ENCODE measurements at places on chromosomes 6 and 20.

GRCh38 chr6:123997223-123997622 lies 193.6 kb downstream of the NKAIN2 start:
- DNase-seq, result no peak

DNA sequence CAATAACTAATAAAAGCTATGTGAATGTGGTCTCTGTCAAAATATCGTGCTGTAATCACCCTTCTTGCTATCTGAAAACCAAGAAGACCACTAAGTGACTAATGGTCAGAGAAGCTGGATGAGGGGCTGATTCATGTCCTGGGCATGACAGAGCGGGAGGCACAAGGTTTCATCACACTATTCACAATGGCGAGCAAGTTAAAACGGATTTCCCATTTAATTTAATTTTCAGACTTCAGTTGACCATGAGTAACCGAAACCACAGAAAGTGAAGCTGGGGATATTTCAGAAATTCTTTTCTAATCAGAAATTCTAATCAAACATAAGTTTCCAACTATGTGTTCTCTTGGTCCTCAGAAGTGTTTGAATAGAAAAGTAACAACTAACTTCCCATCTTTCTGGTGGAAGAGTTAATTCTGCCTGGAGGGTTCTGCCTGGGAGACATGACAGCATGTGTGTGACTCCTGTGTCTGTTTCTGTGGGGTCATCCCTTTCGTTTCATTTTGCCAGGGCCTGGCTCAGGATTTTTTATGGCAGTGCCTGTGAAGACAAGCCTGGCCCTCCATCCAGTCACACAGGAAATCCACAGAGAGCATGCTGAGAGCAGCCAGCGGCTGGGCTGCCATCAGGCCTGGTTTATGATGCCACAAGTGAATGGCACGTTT lies 98.9 kb downstream of the FAM120B start:
- no peak for DNase-seq

- no peak for DNase-seq
Observed at GRCh38 chr20:16364320-16364687, 208.9 kb downstream of the KIF16B start.

- DNase-seq, result no peak
Observed at GRCh38 chr6:37137201-37138090, 32.5 kb upstream of the PIM1 start.

GRCh38 chr6:126107475-126108166 lies 121.3 kb downstream of the TRMT11 start:
- DNase-seq, result no peak

DNA sequence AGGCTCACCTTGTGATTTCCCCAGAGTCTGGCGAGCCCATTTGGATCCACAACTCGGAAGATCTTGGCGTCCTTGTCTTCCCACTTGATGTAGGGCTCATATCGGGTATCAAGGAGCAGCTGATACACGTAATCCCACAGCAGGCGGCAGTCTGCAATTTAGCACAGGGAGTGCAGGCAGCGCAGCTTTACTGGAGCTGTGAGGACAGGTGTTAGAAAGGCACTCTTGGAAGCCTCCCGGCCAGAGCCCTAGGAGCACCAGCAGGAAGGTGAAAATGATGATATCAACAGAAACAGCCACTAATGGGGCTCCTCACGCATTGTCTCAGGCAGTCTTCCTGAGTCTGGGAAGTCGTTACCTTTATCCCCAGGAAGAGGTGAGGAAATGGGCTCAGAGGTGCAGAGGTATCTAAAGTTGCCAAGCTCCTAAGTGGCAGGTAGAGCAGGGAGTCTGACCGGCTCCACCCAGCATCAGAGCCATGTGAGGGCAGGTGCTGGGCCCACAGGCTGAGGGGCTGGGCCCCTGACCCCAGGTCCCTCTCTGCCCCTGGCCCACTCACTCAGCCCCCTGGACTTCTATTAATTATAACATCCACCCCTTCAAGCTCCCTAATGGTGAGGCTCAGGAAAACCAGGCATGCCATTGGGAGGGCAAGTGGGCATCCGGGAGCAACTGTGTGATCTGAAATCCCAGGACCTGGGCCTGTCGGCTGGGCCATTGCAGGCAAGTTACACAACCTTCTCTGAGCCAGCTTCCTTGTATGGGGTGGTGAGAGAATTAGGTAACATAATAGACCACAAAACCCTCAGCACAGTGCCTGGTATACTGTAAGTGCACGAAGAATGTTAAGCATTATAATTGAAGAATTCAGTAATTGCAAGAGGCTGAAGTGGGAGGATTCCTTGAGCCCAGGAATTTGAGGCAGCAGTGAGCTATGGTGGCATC lies 18.3 kb downstream of the ETV7 start:
- no peak for DNase-seq

DNA sequence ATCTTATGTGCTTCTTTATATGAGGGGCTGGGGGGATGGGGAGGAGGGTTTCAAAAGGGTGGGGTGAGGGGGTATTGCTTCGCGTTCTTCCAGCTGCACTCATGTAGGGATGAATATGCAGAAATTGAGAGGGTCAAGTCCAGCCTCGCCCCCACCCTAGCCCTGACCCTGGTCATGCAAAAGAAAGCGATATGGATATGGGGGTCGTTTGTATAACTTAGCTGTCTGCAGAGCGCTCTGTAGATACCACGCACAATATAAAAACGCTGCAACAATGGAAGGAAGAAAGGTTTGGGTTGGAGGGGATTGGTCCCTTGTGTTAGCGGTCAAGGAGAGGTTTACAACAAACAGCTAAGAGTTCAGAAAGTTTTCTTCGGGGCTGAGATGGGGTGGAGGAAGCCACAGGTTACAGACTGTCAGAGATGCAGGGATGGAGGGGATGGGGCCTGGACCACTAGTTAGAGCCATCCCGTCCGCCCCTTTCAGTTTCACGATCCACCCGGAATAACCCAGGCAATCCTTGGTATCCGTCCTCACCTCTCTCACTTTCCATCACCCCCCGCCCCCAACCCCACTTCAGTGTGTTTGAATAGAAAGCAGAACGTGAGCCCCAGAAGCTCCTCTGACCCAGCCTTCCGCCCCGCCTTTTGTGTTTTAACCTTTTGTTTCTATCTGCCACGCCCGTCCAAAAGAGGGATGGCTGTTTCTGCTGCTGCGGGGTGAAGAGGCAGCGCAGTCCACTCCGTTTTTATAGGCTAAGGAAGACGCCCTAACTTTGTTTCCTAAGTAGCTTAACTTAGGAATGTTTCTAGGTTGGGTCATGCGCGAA lies 73.5 kb downstream of the SOX4 start:
- DNase-seq, result no peak

- DNase-seq, result no peak
Observed at GRCh38 chr6:144939921-144940320, 654.8 kb downstream of the UTRN start.

DNA sequence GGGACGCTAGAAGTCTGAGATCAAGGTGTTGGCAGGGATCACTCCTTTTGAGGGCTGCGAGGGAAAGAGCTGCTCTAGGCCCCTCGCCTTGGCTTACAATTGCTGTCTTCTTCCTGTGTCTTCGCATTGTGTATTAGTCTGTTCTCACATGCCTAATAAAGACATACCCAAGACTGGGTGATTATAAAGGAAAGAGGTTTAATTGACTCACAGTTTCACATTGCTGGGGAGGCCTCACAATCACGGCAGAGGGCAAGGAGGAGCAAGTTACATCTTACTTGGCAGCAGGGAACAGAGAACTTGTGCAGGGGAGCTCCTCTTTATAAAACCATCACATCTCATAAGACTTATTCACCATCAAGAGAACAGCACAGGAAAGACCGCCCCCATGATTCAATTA lies 102.5 kb upstream of the ASF1A start:
- DNase-seq, result no peak

DNA sequence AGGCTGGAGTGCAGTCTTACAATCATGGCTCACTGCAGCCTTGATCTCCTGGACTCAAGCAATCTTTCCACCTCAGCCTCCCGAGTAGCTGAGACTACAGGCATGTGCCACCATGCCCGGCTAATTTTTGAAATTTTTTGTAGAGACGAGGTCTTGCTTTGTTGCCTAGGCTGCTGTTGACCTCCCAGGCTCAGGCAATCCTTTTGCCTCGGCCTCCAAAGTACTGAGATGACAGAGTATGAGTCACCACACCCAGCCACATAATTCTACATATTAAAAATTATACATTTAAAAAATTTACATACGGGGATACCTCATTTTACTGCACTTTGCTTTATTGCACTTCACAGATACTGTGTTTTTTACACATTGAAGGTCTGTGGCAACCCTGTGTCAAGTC lies 115.1 kb downstream of the MAN1A1 start:
- no peak for DNase-seq

DNA sequence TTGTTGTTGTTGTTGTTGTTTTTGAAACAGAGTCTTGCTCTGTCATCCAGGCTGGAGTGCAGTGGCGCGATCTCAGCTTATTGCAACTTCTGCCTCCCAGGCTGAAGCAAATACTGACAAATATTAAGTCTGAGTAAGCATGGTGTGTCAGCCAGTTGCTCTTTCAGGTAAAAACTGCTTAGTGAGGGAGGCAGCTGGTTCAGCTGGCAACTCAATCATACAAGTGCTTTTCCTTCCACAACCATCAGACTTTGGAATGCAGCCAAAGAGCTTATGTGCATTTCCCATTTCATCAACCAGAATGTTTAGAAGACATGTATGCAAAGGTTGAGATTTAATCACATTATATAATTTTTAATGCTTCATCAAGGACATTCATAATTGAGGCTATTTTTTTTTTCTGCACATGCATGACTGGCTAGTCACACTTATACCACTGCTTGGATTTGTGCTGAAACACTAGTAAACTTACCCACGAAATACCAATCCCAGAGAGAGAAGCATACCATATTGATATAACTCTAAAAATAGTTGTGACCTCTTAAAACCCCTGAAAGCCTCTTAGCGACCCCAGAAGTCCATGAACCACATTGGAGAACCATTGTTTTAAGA lies 56.0 kb downstream of the CLIC5 start:
- no peak for DNase-seq

- DNase-seq, result no peak
Observed at GRCh38 chr20:32837157-32837556, 17.4 kb downstream of the MAPRE1 start.

GRCh38 chr20:17077030-17077429 lies 149.8 kb upstream of the PCSK2 start:
- no peak for DNase-seq

DNA sequence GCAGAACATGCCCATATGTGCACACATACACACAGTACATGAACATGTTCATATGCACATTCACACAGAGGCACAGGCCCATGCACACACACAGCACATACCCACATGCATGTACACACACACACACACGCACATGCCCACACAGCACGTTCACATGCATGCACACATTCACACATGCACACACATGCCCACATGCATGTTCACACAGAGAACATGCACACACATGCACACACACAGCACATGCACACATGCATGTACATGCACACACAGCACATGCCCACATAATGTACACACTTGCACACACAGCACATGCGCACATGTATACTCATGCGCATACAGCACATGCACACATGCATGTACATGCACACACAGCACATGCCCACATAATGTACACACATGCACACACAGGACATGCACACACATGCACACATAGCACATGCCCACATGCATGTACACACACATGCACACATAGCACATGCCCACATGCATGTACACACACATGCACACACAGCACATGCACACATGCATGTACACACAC lies 25.9 kb downstream of the RNASET2 start:
- no peak for DNase-seq

DNA sequence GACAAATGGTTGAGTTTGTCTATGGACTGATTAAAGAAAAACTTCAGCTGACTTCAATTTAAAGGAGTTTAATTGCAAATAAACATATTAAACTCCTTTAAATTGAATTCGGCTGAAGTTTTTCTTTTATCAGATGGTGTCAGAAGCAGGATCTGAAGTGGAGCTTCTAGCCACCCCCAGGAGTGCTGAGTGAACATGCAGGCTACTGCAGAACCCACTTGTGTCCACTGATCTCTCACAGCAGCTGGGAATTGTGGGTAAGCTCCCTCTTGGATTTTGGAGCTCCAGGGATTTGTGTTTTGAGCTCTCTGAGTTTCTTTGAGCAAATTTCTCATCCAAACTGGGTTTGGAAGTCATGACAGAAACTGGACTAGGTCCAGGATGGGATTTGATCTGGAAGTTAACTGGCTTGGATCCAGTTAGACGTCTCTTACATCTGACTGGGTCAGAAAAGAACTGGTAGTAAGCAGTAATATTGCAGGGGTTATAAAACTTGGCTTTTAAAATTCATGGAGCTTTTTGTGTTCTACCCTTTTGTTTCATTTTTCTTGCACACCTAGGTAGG lies 95.8 kb upstream of the UST start:
- DNase-seq, result no peak

- no peak for DNase-seq
Observed at GRCh38 chr6:41967312-41968287, 26.0 kb upstream of the CCND3 start.

DNA sequence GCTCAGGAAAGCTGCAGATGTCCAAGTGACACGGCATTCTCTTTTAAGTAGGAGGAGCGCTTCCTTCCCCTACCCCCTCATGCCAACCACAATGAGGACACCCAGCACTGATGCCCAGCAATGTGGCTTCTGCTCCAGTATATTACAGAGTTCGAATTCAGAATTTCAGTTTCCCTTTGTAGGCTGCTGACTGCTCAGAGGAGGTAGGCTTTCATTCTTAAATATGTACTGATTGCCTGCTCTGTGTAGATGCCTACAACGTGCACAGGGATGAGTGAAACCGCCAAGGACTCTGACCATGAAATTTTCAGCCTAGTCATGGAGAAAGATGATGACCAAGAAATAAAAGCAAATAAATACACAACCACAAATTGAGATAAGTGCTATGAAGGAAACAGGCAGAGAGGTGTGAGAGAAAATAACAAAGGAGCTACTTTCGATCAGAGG lies 50.9 kb upstream of the TNFAIP3 start:
- no peak for DNase-seq

DNA sequence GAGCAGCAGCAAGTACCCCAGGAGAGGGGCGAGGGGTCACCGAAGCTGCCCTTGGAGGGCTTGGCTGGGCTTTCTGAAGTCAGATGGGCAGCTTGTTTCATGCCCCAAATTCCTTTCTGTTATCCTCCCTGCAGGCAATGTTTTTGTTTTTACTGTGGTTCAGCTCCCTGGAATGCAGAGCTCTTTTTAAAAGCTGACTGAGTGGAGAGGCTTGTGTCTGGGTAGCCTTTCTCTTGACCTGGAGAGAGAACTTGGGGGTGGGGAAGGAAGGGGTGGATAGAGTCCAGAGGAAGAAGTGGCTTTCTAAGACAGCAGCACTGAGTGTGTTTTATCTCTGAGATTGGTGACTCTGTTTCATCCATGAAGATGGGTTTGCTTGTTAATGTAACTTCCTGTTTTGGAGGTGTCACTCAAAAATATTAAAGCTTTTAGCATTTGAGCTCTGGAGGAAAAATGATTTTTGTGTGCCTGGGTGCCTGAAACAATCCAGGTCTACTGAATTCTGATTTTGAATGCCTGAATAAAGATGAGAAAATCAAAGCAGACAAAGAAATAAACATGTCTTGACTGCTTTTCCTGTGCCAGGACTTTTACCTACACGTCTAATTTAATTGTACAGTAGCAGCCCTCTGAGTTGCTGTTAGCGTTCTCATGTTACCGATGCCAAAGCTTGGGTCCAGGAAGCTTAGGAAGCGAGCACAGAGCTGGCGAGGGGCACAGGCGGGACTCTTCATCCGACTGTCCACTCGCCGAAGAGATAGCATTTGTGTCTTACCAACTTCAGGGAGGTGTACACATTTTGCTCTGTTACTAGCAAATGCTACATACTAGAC lies 78.2 kb upstream of the EEF1E1 start:
- no peak for DNase-seq
